NCI-H2171 (cell line): ENCODE measurements at places on chromosomes 4 and X.

- DNase-seq = no peak
These were observed 598.9 kb upstream of the DIPK2B start for GRCh38 chrX:45799576-45799975.

DNA sequence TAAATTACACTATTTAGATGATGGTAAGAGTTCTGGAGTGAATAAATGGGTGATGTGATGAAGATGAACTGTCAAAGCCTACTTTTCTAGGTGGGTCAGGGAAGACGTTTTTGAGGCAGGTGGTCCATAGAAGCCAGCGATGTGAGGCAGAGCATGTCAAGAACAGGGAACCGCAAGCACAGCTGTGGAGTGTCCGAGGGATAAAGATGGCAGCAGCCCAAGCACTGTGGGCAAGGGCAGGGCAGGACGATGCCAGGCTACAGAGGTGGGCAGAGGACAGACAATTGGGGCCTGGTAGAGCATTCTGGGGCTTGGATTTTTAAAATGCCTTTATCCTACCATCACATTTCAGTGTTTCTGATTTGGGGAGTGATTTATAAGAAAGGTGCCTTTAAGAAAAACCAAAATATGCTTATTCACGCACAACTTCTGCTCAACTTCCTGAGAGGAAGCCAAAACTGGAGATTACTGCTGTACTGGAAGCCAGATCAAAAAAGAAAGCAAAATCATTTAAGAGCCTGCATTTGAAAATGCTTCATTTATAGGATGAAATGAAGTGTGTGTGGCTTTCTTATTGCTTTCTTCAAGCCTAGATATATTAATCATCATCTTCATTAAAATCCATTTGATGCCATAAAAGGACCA is 119.0 kb upstream of the WDR17 start:
- no peak for DNase-seq

DNA sequence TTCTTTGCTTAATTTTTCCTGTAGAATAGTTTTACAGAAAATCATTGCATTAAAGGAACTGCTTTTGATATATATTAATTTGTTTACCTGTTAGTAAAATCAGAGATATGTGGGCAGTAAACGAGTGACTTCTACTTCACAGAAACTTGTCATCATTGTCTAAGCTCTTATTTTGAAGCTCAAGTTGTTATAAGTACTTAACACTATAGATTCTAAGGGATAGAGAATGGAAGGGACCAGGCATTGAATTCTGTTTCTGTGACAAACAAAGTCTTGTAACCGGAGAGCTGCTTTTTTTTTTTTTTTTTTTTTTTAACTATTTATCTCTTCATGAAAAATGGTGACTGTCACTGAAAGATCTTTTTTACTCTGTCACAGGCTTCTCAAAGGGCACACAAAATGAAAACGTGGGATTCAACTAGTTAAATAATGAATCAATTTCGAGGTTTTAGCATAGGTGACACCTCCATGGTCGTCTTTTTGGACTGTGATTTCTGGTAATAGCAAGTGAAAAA is 14.4 kb downstream of the STK26 start:
- DNase-seq = peak; percentile 2

DNA sequence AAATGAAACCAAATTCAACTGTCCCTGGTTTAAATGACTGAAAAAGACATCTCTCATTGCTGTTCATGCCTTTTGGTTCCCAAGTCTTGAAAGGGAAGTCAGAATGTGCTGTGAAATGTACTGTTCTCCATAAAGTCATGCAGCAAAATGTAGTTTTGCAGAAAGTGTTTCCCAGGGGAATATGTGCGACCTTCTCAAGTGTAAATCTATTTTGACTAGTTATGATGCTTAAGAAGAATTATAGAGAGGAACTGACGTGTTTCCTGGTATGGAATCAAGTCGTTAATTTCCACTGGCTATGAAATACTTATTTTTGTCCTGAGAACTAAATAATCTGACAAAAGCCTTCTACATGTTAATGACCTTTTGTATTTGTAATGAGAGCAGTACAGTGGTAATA is 223.1 kb downstream of the CLCN4 start:
- DNase-seq = no peak

GRCh38 chr4:138671106-138671505 is 344.5 kb upstream of the NOCT start:
- DNase-seq = no peak
